Activated T-cell treated with anti-CD3 and anti-CD28 coated beads for 4 hours (primary cell): ENCODE measurements at places on chromosomes 5 and 9.

- no peak for DNase-seq
These were observed 19.3 kb downstream of the OTULINL start for GRCh38 chr5:14600846-14601245.

DNA sequence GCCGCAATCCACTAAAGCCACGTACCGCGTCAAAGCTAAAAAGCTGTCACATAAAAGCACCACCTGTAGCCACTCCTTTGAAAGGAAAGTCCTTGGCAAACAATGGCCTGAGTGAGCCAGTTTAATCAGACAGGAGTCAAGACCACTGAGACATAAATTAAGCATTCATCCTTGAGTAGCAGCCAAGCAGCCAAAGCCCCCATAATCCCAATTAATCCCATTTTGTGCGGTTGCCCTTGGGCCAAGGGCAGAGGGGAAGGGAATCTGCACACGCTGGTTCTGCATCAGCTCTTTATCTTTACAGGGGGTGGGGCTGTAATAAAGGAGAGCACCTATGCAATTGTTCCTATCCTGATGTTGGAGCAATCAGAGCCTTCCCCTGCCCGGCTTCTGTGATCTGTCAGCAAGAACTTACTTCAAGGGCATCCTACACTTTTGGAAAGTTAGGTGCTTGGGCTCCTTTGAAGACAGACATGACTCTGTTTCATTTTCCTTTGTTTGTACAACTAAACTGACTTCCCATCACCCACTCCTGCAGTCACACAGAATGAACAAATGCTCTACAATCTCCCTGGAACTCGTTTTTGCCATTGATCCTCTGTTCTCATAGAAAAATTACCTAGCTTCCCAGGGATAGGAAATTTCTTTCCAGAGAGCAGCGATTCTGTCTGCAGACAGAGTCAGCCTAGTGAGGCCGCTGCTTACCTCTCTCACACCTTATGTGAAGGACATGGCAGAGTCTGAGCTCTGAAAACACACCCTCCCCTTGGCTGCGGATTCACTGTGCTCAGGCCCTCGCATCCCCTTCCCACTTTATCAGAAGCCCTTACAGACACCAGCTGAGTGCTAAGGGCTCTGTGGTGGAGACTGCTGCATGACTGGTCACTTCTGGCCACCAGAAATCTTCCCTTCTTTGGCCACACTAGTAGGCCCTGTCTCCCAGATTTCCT is 116.2 kb upstream of the TBCA start:
- no peak for DNase-seq

- DNase-seq = no peak
These were observed 9.8 kb downstream of the PIK3R1 start for GRCh38 chr5:68225188-68225910.

GRCh38 chr9:95666096-95666784 is 149.5 kb upstream of the PTCH1 start:
- no peak for DNase-seq

GRCh38 chr5:61132559-61132958 is 29.7 kb downstream of the SMIM15 start:
- DNase-seq = no peak

DNA sequence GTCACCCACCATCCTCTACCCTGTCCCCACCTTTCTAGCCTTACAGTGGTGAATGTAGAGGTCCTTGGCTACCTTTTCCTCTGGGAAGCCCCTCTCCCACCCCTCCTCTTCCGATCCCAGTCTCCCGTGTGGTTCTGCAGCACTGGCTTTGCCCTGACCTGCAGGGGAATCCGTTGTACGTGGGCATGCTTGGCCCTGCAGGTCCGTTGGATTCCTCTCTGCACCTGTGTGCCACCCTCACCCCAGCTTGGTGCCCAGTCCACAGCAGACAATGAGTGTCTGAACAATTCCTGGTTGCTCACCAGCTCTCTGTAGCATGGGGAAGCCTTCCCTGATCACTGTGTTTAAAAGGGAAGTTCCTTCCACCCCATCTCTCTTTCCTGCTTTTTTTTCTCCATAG is 185.1 kb downstream of the PAX5 start:
- DNase-seq = no peak

- no peak for DNase-seq
These were observed 93.7 kb upstream of the MRPS30 start for GRCh38 chr5:44714871-44715561.

DNA sequence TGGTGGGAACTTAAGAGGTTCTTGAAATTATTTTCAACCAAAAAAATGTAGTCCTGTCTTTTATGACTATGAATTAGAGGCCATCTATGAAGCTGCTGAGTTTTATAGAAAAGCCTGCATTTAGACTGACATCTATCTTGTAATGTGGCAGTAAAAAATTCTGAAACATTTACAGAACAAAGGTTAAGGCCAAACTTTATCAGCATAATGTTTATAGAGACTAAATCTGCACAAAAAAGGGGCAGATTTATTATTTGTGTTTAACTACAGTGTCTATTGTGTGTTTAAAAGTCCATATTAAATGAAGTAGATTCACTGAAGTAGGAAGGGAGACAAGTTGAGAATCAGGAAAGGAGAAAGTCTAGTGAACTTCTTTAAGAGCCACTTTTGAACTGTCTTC is 37.3 kb upstream of the ANKRD34B start:
- DNase-seq = no peak
